AG10803 (cell line): ENCODE measurements at places on chromosomes 16 and 17.

DNA sequence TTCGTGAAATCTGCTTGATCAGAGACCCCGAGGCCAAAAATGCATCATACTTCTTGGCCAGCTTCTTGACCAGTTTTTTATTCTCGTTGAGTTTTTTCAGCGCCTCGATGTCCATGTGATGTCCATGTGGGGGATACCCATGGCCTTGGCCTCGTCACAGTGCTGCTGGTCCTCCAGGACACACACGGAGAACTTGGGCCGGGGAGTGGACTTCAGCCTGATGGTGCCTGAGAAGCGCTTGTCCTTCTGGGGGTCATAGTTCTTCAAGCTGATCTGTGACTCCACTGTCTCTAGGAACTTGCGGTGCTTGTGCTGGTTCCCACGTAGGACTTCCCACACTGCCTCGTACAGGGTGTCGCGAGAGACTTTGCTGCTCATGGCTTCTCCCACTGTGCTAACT is 16.7 kb downstream of the COX4I1 start:
- no peak for DNase-seq

DNA sequence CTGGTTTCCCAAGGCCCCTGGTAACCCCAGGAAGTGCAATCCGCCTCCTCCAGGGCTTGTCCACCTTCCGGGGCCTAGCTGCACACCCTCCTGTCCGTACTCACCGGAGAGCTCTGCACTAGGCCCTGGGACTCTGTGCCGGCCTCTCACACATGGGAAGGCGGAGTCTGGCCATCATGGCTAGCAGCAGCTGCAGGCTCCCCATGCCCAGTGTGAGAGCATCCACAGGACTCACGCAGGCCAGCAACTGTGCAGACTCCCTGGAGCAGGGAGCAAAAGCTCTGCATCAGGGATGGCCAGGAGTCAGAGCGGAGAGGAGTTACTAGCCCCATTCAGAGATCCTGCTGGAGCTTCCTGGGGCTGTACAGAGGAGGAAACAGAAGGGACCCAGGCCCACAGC is 20.2 kb downstream of the FOXN1 start:
- no peak for DNase-seq

DNA sequence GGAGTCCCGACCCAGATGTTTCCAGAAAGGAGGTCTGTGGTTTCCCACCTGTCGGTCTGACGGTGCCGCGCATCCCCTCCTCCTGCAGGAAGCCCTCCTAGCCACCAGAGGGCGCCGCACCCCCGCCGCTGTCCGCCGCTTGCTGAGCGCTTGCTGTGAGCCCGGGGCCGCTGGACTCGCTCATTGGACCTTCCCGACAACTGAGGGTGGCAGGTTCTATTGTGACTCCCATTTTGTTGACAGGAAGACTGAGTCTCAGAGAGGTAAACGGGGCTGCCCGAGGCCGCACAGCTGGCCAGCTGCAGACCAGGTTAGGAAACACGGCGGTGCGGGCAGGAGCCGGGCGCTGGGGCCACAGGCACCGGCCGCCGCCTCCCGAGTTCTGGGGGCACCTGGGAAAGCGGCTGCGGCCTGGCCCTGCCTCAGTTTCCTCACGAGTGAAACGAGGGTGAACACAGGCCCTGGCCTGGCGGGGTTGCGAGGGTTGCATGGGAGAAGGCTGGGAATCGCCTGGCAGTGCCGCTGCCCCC is 191.1 kb upstream of the CIBAR2 start:
- no peak for DNase-seq

DNA sequence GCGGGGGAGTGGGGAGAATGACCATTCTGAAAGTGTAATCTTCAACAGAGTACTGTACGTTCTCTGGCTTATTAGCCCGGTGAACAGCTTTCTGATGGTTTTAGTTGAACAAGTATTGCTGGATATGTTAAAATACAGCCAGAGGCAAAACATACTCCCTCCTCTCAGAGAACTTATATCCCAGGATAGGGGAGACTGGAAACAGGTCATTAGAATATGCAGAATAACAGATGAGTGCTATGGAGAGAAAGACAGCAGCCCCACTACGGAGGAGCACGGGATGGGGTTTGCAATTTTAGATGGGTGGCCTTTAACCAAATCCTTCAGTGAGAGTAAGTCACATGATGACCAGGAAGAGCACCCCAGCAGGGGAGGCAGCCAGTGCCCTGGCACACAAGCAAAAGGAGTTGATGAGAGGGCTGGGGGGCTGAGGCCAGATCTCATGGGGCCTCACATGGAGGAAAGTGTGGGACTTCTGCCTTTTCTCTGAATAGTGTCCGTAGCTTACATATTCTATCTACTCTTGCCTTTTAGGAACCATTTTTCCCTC is 43.1 kb upstream of the SEC14L1 start:
- DNase-seq: no peak

DNA sequence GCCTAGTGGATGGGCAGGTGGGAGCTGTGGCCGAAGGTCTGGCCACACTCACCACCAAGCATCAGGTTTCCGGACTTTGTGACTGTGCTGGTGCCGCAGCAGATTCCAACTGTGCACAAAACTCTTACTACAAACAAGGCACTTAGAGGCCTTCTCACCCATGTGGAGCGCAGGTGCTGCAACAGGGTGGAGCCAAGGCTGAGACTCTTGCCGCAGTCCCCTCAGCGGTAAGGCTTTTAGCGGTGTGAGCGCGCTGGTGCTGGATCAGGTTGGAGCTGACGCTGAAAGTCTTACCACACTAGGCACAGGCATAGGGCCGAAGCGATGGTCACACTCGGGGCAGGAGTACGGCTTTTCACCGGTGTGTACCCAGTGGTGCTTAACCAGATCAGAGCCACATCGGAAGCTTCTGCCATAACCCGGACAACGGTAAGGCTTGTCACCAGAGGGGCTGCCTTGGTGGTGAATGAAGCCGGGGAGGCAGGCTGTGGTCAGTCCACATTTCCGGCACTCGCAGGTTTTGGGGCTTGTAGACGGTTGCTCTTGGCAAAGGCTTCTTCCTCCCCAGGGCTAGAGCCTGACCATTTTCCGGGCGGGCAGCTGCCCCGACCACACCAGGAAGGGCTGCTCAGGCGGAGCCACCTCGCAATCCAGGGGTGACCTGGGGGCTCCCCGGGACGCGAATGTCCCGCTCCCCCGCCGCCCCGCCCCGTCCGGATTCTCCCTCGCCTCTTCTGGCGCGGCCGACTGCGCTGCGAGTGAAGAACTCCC is 1.0 kb upstream of the ARMC5 start:
- DNase-seq: peak; percentile 50

GRCh38 chr16:78494105-78494504 is 394.7 kb downstream of the WWOX start:
- DNase-seq: no peak

- DNase-seq: no peak
Measured at GRCh38 chr17:49848019-49848473, at the start of gene TAC4. Gene TAC4, minus strand, starts transcription at chr17:49848069. Its CDS starts 52 bp downstream, at chr17:49848017.

- no peak for DNase-seq
Measured at GRCh38 chr16:56983211-56983751, 6.1 kb upstream of the NLRC5 start.
